Uterus (tissue), 4 donors: ENCODE measurements at places on chromosomes 2 and 18. TPM values are rescaled to one million over a fixed set of nuclear protein-coding genes. Genes with fewer than 3 reads are reported as not detected.

CTIF gene
- 76.5 TPM for total RNA-seq

DNA sequence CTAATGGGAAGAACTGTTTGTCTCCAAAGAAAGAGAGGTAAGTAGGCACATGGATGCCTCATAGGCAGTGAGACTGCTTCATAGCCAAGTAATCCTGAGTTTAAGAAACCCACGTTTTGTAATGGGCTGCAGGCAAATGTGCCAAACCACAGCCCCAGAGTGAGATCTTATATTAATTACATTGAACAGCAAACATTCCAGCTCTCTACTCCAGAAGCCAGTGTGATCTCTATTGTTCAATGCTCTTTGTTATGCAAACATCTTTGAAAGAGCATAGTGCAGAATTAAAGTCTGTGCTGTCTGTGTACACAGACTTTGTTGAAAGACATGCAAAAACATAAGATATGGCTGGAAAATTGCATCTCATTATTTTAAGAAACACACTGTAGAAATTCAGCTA, 720.8 kb upstream of the REG3G start:
- no peak overlapping the region for H3K27ac ChIP-seq
- no peaks in the 10 kb centered on the region for H3K4me1 ChIP-seq
- H3K4me3 ChIP-seq: no peak overlapping the region
- no peaks in the 10 kb centered on the region for H3K36me3 ChIP-seq
- H3K27me3 ChIP-seq: no peaks in the 10 kb centered on the region

- no peak overlapping the region for H3K4me3 ChIP-seq
- no peak for DNase-seq
- H3K4me1 ChIP-seq: peaks cover 4% of the 10 kb centered on the region
- H3K36me3 ChIP-seq: no peaks in the 10 kb centered on the region
- peak overlapping the region; percentile 80 for H3K27ac ChIP-seq
- no peaks in the 10 kb centered on the region for H3K27me3 ChIP-seq
Observed at GRCh38 chr2:7022492-7023385, 105.5 kb downstream of the RNF144A start.

DNA sequence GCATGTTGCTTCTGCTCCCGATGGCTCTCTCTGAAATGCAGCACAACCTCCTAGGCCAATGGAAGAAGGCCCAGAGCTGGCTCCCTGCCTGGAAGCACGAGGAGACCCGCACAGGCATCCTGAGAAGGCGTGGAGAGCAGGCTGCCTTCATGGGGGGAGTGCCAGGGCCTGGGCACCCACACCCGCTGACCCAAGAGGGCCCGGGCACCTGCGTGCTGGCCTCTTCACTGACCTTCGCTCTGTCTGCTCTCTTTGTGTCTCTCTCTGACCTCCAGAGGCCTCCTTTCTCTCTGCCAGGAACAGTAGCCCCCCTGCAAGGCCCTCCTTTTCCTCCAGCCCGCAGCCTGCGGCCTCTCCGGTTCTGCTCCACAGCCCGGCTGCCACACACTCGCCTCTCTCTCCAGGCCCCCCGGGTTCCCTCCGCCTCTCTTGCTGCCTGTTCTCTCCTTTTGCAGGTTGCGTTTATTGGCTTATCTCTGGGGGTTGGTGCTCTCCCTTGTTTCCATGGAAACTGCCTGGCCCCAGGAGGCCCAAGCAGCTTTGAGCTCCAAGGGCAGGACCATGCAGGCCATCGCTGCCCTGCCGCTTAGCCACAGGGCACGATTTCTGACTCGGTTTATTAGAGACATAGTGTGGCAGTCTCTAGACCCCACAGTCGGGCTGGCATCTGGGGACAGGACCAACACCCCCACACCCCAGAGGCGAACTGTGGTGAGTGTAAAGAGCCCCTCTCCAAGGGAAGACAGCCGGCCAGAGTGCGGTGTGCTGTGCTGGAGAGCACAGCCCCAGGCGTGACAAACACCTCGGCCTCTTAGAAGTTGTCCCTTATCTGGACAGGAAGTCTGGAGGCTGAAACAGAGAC, 1.7 kb downstream of the MZT2B start:
- H3K27me3 ChIP-seq: no peaks in the 10 kb centered on the region
- no peak overlapping the region for H3K4me3 ChIP-seq
- H3K36me3 ChIP-seq: no peaks in the 10 kb centered on the region
- H3K4me1 ChIP-seq: no peaks in the 10 kb centered on the region

DNA sequence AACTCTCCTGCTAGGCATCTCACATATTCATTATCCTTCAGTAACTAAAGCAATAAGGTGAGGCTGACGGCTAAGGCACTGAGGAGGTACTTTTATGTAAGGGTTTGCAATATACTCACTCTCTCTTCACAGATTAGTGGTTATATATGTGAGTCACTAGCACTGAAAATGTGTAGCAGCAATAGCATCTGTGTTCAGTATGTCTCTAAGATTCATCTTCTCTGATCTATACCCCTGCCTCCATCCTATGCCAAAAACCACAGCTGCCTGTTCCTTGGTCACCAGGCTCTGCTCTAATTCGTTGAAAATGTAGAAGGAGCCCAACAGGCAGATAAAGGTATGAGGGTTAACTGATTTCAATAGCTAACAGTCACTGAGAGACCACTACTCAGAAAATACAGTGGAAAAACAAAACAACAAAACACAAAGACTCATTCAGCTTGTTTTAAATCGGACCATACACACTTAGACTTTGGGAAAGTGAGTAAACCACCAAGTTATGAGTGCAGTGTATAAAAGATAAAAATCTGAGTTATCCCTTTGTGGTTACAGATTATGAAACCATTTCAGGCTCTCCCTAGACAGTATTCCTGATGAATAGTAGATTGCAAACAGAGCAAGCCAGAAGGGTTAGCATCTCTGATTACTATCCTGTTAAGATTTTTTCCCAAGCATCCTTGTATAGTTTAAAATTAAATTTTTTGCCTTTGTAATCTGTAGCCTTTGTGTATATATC, 75.3 kb upstream of the CYP26B1 start:
- DNase-seq: no peak
- no peaks in the 10 kb centered on the region for H3K27me3 ChIP-seq
- H3K36me3 ChIP-seq: no peaks in the 10 kb centered on the region
- no peak overlapping the region for H3K4me3 ChIP-seq

ARHGAP15 gene
- 8.9 TPM for total RNA-seq

GRCh38 chr2:232697807-232698110, 628 bp downstream of the GIGYF2 start:
- H3K4me1 ChIP-seq: peaks cover 7% of the 10 kb centered on the region
- peak overlapping the region; percentile 68 for H3K4me3 ChIP-seq
- no peaks in the 10 kb centered on the region for H3K36me3 ChIP-seq

DNA sequence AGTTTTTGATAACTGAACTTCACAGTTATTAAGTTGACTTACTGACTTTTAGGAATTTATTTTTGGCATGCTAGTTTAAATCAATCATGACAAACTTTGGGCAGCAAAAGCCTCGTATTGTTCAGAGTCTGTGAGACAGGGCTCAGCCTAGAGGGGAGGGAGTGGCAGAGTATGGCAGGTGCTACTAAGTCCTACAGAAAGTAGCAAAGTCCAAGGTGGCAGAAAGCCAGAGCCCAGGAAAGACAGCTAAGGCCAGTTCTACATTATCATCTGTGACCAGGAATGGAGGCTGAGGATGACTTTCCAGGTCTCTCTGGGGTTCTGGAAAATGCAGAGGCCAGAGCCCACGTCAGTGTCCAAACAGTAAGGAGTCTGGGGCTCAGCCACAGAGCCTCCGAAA, 34.2 kb downstream of the CHST10 start:
- no peak overlapping the region for H3K27ac ChIP-seq
- DNase-seq: no peak
- no peaks in the 10 kb centered on the region for H3K4me1 ChIP-seq
- H3K4me3 ChIP-seq: no peak overlapping the region
- no peaks in the 10 kb centered on the region for H3K36me3 ChIP-seq

GRCh38 chr2:8573942-8574195, 108.0 kb upstream of the ID2 start:
- no peaks in the 10 kb centered on the region for H3K4me1 ChIP-seq
- no peaks in the 10 kb centered on the region for H3K36me3 ChIP-seq
- no peaks in the 10 kb centered on the region for H3K27me3 ChIP-seq

GRCh38 chr2:126942427-126943203, 43.9 kb downstream of the TEX51 start:
- H3K4me3 ChIP-seq: no peak overlapping the region
- H3K4me1 ChIP-seq: no peaks in the 10 kb centered on the region
- no peaks in the 10 kb centered on the region for H3K27me3 ChIP-seq
- no peak overlapping the region for H3K27ac ChIP-seq
- H3K36me3 ChIP-seq: no peaks in the 10 kb centered on the region

CREB1 gene
- total RNA-seq: 54.8 TPM
